Activated naive CD4-positive, alpha-beta T cell treated with anti-CD3 and anti-CD28 coated beads, Interleukin-2, amount 50 U/mL, for 16 hours (primary cell): ENCODE measurements at places on chromosomes 16 and 17.

GRCh38 chr17:1251866-1252608, 18.2 kb upstream of the BHLHA9 start:
- no peak for DNase-seq

DNA sequence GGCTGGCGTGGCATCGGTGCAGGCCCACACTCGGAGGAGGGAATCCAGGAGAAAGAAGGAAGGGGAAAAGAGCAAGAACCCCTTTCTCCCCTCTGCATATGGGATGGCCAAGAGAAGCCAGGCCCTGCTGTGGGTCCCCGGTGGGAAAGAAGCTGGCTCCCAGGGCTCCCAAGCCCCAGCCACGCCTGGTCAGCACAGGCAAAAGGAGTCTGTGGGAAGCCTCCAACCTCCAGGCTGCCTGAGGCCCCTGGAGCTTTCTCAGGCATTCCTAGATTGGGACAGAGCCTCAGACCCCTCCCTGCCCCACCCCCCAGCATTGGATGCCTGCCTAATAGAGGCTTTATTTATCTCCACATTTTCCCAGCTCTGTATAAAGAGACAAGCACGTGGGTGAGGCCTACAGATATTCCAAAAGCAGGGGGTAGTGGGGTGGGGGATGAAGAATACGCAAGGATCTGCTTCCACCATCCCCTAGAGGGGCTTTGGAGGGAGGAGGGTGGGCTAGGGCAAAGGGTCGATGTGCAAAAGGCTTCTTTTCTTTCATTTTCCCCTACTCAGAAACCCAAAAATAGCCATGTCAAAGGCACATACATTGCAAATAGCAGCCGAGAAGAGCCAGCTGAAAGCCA, 56.4 kb downstream of the MPRIP start:
- DNase-seq, result no peak

DNA sequence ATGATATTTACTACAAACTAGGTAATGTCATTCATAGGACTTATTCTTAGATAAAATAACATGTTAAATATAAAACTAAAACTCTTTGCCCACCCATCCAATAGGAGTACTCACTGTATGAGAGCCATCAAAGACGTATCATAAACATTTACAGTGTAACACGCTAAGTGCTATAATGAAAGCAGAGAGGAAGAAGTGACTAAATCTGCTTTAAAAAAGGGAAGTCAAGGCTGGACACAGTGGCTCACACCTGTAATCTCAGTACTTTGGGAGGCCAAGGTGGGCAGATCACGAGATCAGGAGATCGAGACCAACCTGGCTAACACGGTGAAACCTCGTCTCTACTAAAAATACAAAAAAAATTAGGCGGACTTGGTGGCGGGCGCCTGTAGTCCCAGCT, 32.4 kb downstream of the SPAG9 start:
- no peak for DNase-seq

DNA sequence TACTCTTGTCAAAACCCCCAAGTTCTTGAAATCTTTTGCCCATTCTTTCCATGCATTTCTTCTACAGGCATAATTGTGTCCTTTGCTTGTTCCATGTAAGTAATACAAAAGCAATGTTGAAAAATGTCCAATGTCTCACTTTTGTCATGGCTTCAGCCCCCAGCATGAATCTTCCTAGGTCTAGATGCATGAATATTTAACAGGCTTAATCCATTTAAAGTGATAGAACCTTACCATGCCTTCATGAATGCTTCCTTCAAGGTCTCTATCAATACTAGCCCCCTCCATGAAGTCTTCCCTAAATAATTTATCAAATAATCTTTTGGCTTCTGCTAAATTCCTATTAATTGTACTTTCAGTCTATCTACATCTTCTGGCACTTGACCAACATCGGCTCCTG, 46.1 kb upstream of the ANKFY1 start:
- no peak for DNase-seq

GRCh38 chr17:78026381-78026780, 67.9 kb downstream of the TNRC6C start:
- no peak for DNase-seq

DNA sequence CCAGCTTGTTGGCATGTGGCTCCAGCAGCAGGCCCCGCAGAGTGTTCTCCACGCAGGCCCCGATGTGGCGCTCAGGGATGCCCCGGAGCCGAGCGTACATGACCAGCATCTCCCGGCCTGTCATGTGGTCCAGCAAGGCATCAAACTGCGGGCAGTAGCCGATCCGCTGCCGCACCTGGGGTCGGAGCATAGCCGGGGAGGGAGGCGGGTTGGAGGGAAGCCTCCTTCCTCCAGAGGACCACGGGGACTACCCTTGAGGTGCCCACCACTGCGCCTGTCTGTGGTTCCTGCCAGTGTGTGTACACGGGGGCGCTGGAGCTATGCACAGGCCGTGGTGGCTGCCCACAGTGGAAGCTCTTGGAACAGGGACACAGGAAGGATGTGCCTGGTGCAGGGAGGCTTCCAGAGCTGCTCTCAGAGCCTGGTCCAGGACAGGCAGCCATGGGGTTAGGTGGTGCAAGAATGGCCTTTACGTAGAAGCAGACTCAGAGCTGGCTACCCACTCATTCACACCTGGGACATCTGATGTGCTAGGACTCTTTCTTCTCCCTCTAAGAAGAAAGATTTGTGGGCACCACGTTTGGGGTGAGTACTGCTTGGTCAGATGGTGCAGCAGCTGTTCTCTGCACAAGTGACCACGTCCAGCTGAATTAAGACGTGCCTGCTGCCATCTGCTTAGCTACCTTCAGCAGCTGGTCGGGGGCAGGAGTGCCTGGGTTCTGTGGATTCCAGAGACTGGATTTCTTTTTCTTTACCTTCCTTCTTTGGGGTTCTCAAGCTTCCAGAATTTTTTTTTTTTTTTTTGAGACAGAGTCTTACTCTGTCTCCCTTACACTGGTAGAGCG, 11.3 kb upstream of the RNPS1 start:
- DNase-seq, result no peak

- DNase-seq, result no peak
Observed at GRCh38 chr16:1674306-1674705, 3.8 kb upstream of the JPT2 start.

GRCh38 chr17:42809250-42809649, 10.6 kb downstream of the CNTD1 start:
- DNase-seq, result no peak

GRCh38 chr17:1773696-1774181, 11.9 kb downstream of the SERPINF1 start:
- no peak for DNase-seq

DNA sequence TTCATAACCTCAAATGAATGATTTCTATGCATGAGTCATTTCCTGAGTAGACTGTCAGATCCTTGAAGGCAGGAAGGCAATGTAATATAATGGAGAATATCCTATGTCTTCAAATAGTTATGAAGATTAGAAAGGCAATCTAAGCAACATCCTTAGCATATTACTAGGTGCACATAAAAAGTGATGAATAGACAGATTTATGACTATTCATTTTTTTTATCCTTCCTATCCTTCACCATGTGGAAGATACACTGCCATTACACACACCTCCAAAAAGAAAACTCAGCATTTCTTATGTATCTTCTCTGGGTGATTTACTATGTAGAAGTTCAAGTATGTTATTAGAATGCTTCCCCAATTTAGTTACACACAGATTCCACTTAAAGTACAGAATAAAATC, 126.4 kb upstream of the MAF start:
- no peak for DNase-seq

GRCh38 chr17:40427002-40427491, 9.4 kb upstream of the TOP2A start:
- DNase-seq, result no peak

GRCh38 chr17:66686601-66687000, 148.3 kb upstream of the CACNG5 start:
- DNase-seq, result no peak

- no peak for DNase-seq
Observed at GRCh38 chr16:85788819-85789218, 10.5 kb downstream of the EMC8 start.

DNA sequence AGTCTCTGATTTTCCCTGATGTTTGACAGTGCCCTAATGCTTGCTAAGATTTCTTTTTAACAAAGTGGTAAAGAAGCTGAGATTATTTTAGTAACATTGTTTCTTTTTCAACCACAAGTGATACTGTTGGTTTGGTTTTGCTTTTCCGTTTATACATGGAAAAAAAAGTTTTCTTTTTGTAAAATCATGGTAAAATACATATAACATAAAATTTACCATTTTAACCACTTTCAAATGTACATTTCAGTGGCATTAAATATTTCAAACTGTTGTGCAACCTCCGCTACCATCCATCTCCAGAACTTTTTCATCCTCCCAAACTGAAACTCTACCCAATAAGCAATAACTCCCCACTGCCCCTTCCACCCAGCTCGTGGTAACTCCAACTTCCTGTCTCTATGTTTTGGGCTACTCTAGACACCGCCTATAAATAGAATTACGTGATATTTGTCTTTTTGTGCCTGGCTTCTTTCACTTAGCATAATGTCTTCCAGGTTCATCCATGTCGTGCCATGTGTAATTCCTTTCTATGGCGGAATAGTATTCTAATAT, 4.6 kb downstream of the CIITA start:
- no peak for DNase-seq

DNA sequence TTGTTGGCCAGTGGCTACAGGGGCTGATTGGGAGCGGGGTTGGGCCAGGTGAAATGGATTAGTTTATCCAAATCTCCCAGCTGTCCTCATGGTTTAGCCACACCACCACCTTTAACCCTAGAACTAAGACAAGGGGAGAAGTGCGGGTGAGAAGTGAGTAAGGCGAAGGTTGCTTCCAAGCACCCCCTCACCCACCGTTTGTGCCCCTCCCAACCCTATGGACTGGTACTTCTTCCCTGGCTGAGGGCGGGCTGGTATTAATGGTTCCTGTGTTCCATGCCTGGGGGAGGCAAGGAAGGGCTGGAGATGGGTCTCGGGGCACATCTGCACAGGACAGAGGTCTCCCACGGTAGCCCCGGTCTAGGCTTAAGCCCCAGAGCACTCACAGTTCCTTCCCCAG, 25.1 kb downstream of the NT5M start:
- DNase-seq, result no peak

DNA sequence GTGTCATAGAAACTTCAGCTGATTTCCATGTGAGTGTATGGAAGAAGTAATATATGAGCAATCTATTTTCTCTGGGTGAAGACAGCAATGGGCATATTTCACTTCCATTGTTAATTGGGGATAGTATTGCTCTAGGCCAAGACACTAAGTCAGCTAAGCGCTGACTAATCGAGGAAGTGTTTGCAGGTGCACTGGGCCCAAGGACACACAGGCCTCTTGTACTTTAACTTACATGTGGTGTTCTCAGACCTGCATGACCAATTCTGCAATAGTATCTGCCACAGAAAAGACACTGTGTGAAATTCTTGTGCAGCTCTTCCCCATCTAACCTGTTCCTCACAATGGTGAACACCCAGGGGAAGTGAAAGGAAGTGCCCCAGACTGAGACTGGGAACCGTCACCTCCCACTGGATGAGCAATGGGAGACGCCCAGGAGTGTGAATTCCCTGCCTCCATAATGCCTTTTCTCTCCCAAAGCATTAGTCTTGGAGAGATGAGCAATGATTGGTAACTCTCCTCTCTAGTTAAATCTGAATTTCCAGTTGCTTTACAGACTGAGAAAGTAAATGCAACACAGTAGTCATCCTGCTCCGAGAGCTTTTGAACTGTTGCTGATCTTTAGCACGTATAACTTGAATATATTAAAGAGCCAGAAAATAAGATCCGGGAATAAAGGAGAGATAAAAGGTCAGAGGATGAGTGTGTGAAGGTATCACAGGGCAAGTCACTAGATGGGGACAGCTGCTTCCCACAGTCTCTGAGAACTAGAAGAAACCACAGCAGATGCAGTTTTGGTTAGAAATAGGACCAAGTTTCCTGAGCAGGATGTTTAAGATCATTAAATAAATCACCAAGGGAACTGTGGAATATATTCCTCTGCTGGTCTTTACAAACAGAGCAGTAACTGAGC, 82.6 kb downstream of the CDK5R1 start:
- DNase-seq, result no peak

- peak; percentile 96 for DNase-seq
Observed at GRCh38 chr17:80454557-80455335, 21.7 kb downstream of the NPTX1 start.

- no peak for DNase-seq
Observed at GRCh38 chr17:81424151-81425017, 29.1 kb downstream of the BAHCC1 start.

- DNase-seq, result no peak
Observed at GRCh38 chr17:61567045-61567802, 23.8 kb downstream of the NACA2 start.

DNA sequence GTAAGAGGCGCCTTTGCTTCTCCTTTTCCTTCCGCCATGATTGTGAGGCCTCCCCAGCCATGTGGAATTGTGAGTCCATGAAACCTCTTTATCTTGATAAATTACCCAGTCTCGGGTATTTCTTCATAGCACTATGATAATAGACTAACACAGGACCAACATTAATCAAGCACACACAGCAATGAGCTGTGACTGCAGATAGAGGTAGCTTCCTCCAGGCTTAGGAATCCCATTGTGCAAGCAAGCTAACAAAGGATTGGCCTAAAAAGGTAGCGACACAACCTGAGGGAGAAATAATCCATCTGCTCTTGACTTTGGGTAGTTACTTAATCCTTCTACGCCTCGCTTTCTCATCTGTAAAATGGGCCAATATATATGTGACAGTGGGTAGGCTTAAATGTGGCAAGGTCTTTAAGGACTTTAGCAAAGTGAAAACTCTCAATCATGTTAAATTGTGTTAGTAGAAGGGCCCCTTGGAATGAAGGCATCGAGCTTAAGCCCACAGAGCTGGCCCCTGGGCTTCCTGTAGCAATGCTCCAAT, 393.6 kb downstream of the SOX9 start:
- no peak for DNase-seq

- peak; percentile 62 for DNase-seq
Observed at GRCh38 chr17:82238472-82239201, 9.8 kb downstream of the SLC16A3 start.

DNA sequence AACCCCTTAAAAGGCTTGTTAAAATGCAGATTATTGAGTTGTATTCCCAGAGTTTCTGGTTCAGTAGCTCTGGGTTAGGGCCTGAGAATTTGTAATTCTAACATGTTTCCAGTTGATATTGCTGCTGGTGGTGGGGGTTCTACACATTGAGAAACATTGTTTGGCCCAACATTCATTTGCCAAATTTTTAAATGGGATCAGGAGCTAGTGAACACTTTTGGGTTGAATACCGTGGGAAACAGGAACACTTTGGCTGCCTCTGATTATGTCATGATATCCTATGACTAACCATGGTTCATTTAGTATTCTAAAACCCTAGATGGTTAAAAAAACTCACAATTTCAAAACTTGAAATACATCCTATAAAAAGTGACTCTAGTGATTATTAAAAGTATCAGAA, 89.3 kb downstream of the RPGRIP1L start:
- no peak for DNase-seq

GRCh38 chr16:84553873-84554399, 49.5 kb upstream of the MEAK7 start:
- peak; percentile 31 for DNase-seq

DNA sequence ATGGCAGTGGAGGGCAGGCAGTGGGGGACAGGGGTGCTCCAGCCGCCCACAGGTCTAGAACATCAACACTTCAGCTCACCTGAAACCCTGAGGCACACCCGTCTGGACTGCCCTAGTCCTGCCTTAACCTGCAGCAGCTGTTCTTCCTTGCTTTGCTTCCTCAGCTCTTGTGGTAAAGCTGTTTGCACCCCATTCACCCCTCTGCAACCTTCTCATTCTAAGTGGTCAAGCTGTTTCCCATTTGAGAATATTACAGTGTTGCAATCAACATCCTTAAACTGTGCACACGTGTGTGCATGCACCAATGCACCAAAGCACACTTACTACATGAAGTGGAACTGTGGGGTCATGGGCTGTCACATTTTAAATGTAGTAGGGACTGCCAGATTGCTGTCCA, 32.4 kb downstream of the SCNN1B start:
- no peak for DNase-seq
